ENCODE measurements at places on chromosomes 7 and 10. TPM values are rescaled to one million over a fixed set of nuclear protein-coding genes. Genes with fewer than 3 reads are reported as not detected.

Gene MOGAT3
- not detected for total RNA-seq

Gene BBS9
- 8.5 TPM for total RNA-seq

Gene PALD1
- 0.21 TPM for total RNA-seq

Gene NXPH1
- not detected for total RNA-seq

Gene CLCN1
- not detected for total RNA-seq

Gene ZKSCAN5
- total RNA-seq = 7.0 TPM

Gene MSMB
- not detected for total RNA-seq

Gene MPP7
- total RNA-seq = 23.7 TPM

Gene PLPP4
- 1.3 TPM for total RNA-seq

Gene LOXL4
- total RNA-seq = 0.64 TPM

Gene PDE6C
- not detected for total RNA-seq

Gene RNF133
- total RNA-seq = not detected

Gene PLAC9
- total RNA-seq = not detected
